ENCODE measurements at places on chromosomes 7 and 10.

GRCh38 chr10:95440756-95441546, 120.2 kb downstream of the SORBS1 start:
- H3K27me3 ChIP-seq: no peaks in the 10 kb centered on the region
- H3K4me3 ChIP-seq: no peak overlapping the region
- no peak for DNase-seq
- no peak overlapping the region for H3K27ac ChIP-seq
- no peaks in the 10 kb centered on the region for H3K36me3 ChIP-seq
- peaks cover 13% of the 10 kb centered on the region for H3K4me1 ChIP-seq

GRCh38 chr7:1151156-1151555, 8.8 kb downstream of the ZFAND2A start:
- peaks cover 34% of the 10 kb centered on the region for H3K36me3 ChIP-seq
- H3K4me3 ChIP-seq: no peak overlapping the region
- no peaks in the 10 kb centered on the region for H3K27me3 ChIP-seq

GRCh38 chr10:46255801-46256747, 30.7 kb upstream of the ANTXRL start:
- H3K36me3 ChIP-seq: no peaks in the 10 kb centered on the region
- H3K4me3 ChIP-seq: no peak overlapping the region
- H3K4me1 ChIP-seq: no peaks in the 10 kb centered on the region
- 0 out of 2 replicates have a peak, but pooled peaks cover 4% of the 10 kb centered on the region for H3K27me3 ChIP-seq

- no peak overlapping the region for H3K4me3 ChIP-seq
- H3K27me3 ChIP-seq: no peaks in the 10 kb centered on the region
- H3K4me1 ChIP-seq: no peaks in the 10 kb centered on the region
- no peaks in the 10 kb centered on the region for H3K36me3 ChIP-seq
Observed at GRCh38 chr10:104893701-104894100, 252.6 kb downstream of the SORCS3 start.

DNA sequence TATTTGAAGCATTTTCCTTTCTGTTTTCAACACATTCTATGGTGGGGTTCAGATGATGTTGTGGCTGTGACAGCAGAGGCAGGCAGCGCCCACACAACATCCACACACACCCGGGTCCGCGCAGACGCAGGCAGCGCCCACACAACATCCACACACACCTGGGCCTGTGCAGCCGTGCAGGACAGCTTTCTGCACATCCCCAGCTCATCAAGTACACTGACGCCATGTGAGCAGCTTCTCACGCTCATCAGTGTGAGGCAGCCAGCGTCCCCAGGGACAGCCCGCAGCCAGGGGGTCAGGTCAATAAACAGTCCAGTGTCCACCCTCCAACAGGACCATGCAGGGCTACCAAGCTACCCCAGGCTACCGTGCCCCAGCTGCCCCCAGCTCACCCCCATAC, 272.8 kb upstream of the TCERG1L start:
- no peaks in the 10 kb centered on the region for H3K4me1 ChIP-seq
- DNase-seq: no peak
- H3K4me3 ChIP-seq: no peak overlapping the region
- H3K36me3 ChIP-seq: no peaks in the 10 kb centered on the region
- no peak overlapping the region for H3K27ac ChIP-seq
- H3K27me3 ChIP-seq: no peaks in the 10 kb centered on the region

DNA sequence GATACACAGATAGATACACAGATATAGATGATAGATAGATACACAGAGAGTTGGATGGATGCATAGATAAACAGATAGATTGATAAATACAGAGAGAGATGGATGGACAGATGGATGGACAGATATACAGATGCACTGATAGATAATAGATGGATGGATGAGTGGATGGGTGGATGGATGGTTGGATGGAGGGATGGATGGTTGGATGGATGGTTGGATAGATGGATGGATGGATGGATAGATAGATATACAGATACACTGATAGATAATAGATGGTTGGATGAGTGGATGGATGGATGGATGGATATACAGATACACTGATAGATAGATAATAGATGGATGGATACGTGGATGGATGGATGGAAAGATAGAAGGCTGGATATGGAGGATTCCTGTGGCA, 290.0 kb upstream of the SHH start:
- DNase-seq: no peak
- H3K36me3 ChIP-seq: no peaks in the 10 kb centered on the region
- no peaks in the 10 kb centered on the region for H3K27me3 ChIP-seq
- H3K4me1 ChIP-seq: no peaks in the 10 kb centered on the region
- H3K27ac ChIP-seq: no peak overlapping the region

GRCh38 chr7:47385536-47386125, 196.3 kb downstream of the TNS3 start:
- no peak overlapping the region for H3K27ac ChIP-seq
- no peak for DNase-seq
- H3K36me3 ChIP-seq: 0 out of 2 replicates have a peak, but pooled peaks cover 5% of the 10 kb centered on the region
- H3K4me1 ChIP-seq: no peaks in the 10 kb centered on the region
- H3K4me3 ChIP-seq: no peak overlapping the region

Measured in GM23248 (cell line).